ENCODE measurements at places on chromosomes 12 and 14. TPM values are rescaled to one million over a fixed set of nuclear protein-coding genes. Genes with fewer than 3 reads are reported as not detected.
A peak's percentile ranks its signal among the peaks of the same experiment; 100 is the strongest.

DNA sequence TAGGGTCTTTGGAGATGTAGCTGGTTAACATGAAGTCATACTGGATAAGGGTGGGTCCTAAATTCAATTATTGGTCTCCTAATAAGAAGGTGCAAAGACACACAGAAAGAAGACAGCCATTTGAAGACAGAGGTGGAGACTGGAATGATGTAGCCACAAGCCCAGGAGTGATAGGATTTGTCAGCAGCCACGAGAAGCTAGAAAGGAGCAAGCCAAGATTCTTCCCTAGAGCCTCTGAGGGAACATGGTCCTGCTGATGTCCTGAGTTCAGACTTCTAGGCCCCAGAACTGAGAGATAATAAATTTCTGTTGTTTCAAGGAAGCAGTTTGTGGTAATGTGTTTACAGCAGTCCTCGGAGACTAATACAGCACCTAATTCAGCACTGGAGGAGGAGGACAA lies 203.3 kb upstream of the SRRM4 start:
- no peak for DNase-seq

- no peak for DNase-seq
Measured at GRCh38 chr14:101008196-101008595, 104.7 kb upstream of the RTL1 start.

IL31 gene
- not detected for total RNA-seq

- DNase-seq: no peak
Measured at GRCh38 chr14:23773981-23774380, 137.8 kb downstream of the DHRS2 start.

PIANP gene
- not detected for total RNA-seq

- peak; percentile 71 for DNase-seq
Measured at GRCh38 chr12:121783766-121784165, 9.7 kb downstream of the RHOF start.

DNA sequence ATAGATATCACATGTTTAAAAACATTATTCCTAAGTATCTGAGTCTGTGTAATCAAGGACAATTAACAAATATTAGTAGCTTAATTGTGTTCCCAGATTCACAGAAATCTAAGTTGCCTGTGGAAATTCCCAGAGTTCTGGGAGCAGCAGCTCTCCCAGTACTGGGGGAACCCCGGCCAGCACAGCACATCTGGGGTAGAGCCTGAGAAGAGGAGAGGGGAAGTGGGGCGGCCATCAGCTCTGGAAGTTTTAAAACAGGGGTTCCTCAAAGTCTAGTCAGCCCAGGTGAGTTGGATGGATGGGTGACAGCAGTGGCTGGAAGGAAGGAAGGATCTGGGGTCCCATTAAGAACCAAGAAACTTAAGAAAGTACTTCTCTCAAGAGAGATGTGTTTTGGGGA lies 24.6 kb downstream of the PRICKLE1 start:
- no peak for DNase-seq

GRCh38 chr14:54599966-54600716 lies 33.2 kb downstream of the SAMD4A start:
- DNase-seq: peak; percentile 65

KLRD1 gene
- total RNA-seq: 0.26 TPM

GRCh38 chr14:103819503-103820307 lies 27.7 kb downstream of the PPP1R13B start:
- no peak for DNase-seq

PDZRN4 gene
- not detected for total RNA-seq

KRT79 gene
- total RNA-seq: 0.26 TPM

DNA sequence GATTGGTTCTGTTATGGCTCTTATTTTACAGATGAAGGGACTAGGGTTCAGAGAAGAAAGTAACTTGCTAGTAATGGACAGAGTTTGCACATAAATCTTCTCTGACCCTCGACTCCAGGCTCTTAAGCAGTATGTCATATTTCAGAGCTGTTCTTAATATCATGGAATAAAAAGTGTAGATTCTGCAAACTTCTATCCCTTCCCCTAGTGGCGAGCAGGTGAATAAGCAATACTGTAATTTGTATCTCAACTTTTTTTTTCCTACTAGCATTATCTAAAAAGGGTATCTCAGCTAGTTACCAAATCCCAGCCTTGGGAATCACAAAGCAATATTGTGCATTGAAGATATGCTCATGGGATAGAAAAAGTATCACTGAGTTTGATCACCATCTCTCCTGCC lies 83.2 kb downstream of the ANO4 start:
- no peak for DNase-seq

GRCh38 chr12:69575346-69575745 lies 9.9 kb upstream of the CCT2 start:
- no peak for DNase-seq

ASPG gene
- 6.9 TPM for total RNA-seq

DNA sequence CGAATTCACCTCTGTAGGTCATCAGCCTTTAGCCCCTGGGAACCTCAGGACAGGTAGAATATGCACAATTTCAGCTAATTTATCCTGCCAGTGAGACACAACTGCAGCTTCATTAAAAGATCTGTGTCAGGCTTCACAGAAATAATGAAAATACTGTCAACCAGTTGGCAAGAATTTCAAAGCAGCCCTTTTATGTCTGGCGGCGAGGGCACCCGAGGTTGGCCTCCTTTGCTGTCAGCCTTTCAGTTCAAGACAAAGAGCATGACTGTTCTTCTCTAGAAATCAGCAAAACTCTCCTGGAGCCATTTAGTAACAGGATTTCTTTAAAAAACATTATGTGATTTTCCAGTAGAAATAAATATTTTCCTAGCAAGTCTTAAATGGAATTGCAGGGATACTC lies 75.9 kb downstream of the BBS10 start:
- DNase-seq: no peak

TCL1B gene
- not detected for total RNA-seq

DNA sequence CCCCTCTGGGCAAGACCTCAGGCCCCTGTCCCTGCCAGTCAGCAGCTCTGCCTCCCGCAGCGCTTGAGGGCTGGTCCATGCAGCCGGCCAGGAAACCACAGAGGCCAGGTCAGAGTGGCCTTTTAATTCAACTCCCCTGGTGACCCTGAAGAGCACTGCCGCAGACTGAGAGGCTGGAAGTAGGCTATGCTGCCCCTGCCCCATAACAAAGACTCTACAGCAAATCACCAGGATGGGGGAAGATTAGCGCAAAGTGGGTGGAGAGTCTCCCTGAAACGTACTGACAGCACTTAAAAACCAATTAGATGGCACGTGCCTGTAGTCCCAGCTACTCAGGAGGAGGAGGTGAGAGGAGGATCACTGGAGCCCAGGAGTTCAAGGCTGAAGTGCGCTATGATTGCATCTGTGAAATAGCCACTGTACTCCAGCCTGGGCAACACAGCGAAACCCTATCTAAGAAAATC lies 70.5 kb downstream of the ITPK1 start:
- DNase-seq: no peak

DNA sequence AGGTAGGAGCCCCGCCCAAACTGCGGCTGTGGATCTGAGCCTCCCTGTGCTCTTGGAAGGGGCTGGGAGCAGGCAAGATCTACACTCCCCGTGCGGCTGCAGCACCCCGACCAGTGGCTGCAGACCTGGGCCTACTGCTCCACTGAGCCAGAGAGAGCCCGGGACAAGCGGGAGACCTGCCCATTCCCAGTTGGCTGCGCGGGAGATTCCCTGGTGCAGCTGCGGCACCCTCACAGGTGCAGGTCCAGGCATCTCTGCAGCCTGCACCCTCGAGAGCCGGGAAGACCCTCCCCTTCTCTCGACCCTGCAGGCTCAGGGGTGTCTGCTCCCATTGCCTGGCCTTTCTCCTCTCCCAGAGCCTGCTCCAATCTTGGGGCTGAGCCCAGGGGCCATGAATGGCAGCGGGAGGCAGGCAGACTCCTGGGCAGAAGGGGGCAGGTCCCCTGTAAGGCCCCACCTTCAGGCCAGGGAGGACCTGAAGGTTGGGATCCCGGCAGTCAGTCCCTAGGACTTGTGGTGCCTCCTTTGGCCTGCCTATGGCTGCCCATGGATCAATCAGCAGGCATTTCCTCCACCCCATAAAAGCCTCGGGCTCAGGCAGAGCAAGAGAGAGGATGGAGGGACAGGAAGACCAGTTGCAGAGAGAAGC lies 8.8 kb upstream of the A2M start:
- no peak for DNase-seq

PTPRO gene
- total RNA-seq: under 0.01 TPM

KCNK10 gene
- not detected for total RNA-seq

RAPGEF3 gene
- total RNA-seq: 3.9 TPM

KRT8 gene
- total RNA-seq: 309 TPM

ZDHHC22 gene
- total RNA-seq: not detected

- no peak for DNase-seq
Measured at GRCh38 chr12:70426620-70427019, 60.5 kb downstream of the KCNMB4 start.

EML5 gene
- total RNA-seq: not detected

- no peak for DNase-seq
Measured at GRCh38 chr12:1523046-1523445, 71.3 kb downstream of the FBXL14 start.

TTC9 gene
- total RNA-seq: 9.7 TPM

GRCh38 chr12:77152623-77153193 lies 87.3 kb upstream of the E2F7 start:
- peak; percentile 35 for DNase-seq

- peak; percentile 89 for DNase-seq
Measured at GRCh38 chr12:121184425-121184824, 25.5 kb upstream of the P2RX4 start.
